NCI-H524 (cell line): ENCODE measurements at places on chromosomes 16 and 17.

DNA sequence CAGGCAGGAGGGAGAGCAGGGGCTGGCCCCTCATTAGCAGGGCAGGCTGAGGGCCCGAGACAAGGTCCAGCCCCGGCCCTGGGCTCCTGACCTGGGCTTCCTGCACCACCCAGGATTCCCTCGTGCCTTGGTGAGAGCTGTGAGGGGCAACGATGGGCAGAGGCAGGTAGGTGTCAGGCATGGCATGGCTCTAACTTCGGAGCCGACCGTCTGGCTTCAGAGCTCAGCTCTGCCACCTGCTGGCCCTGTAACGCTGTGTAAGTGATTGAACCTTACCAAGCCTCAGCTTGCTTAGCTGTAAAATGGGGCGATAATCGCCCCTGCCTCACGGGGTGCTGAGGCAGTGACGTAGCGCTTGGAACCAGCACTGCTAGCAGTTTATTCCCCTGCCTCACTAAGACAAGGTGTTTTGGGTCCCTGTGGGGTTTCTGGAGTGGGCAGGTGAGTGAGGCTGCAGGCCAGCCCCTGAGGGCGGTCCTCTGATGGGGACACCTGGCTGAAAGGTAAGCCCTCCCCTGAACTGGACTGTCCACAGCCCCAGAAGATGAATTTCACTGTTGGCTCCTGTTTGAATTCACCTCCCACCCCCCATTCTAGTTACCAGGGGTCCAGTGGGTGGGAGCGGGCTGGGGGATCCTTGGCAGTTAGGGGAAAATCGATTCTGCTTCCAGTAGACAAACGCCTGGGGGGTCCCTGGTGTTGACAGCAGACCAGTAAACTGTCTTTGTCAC, 184.8 kb upstream of the GSE1 start:
- DNase-seq, result peak; percentile 64

- no peak for DNase-seq
These were observed 21.6 kb downstream of the ZSWIM7 start for GRCh38 chr17:15977894-15978293.

DNA sequence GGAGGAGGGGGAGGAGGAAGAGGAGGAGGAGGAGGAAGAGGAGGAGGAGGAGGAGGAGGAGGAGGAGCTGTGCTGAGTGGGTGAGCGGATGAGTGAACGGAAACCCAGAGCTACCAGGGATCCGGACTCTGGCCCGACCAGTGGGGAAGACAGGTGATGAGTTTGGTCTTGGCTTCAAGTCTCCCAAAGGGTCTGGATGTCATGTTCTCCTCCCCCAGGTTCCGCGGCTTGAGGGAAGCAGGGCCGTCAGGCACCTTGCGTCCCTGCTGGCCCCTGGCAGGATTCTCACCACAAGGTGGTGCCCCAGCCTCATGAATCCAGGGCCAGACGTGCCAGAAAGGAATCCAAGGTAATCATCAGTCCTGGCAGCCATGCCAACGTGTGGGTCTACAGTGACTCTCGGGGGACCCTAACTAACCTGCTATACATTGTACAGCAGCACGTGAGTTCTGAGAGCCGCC, 13.5 kb upstream of the ABAT start:
- peak; percentile 61 for DNase-seq

GRCh38 chr17:28118362-28118761, 75.9 kb downstream of the NLK start:
- DNase-seq, result no peak

- DNase-seq, result no peak
These were observed 60.2 kb upstream of the ADORA2B start for GRCh38 chr17:15884731-15885130.

- DNase-seq, result peak; percentile 96
These were observed 59.2 kb downstream of the BMERB1 start for GRCh38 chr16:15493466-15494180.

- DNase-seq, result no peak
These were observed 81.4 kb upstream of the PSMD7 start for GRCh38 chr16:74215249-74215648.

GRCh38 chr17:28526381-28526780, 20.2 kb downstream of the FOXN1 start:
- DNase-seq, result peak; percentile 60

- no peak for DNase-seq
These were observed 138.7 kb downstream of the SALL1 start for GRCh38 chr16:51012396-51012795.

DNA sequence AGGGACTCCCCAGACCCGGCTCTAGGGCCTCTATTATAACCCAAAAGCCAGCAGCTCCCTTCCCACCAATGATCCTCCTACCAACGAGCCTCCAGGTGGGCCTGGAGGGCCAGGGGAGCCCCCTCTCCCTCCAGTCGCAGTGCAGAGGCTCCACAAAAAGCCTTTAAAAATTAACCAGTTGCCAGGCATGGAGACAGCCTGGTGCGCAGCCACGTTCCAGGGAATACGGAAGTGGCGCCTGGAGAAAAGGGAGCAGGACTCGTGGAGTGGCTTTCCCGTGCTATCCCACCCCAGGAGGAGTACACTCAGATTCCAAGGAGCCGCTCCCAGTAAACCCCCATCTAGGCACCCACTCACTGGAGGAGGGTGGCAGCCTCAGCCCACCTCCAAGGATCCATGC, 112.3 kb downstream of the ZNF423 start:
- no peak for DNase-seq

- DNase-seq, result no peak
These were observed at the start of gene CD300H for GRCh38 chr17:74567397-74567796. TSS of gene CD300H (minus strand) at chr17:74567509.

DNA sequence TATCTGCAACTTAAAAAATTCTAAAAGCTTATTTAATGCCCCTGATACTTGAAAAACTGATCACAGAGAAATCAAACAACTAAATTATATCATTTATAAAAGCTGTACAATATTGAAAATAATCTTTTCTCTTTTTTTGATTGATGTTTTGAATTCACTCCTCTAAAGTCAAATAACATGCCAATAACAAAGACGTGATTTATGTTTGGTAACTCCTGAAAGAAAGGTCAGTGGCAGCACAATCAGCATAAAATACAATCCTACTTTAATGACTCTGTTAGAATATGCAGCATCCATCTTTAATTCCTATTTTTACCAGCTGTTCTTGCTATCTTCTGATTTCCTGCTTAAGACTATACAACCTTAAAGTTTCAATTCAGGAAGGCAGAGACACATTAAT, 50.7 kb upstream of the NACA2 start:
- DNase-seq, result no peak

GRCh38 chr17:30524847-30525246, 47.6 kb downstream of the GOSR1 start:
- DNase-seq, result no peak

GRCh38 chr16:31333686-31334649, 21.0 kb upstream of the ITGAX start:
- no peak for DNase-seq
